SK-N-SH treated with all-trans-retinoic acid at 6 μM for 48 hours (cell line): ENCODE measurements at places on chromosomes 7 and 10.

GRCh38 chr10:129971381-129972144, 7.5 kb upstream of the EBF3 start:
- peak; percentile 89 for ATAC-seq

DNA sequence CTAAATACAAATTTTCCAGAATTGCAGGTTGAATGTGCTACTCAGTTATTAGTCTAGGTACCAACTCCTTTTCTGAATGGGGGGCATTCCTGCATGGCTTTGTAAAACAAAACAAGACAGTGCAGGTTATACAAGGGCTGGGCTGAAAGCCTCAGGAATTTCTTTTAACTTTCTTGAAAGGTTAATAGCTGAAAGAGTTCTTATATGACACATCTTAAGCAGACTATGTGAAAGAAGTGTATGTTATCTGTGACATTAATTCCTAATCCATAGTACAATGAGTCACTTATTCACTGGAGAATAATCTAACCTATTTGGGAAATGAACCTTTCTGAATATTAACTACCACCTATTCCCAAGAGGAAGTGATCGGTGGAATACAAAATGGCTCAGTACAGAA, 115.6 kb upstream of the FAM133B start:
- ATAC-seq: no peak

DNA sequence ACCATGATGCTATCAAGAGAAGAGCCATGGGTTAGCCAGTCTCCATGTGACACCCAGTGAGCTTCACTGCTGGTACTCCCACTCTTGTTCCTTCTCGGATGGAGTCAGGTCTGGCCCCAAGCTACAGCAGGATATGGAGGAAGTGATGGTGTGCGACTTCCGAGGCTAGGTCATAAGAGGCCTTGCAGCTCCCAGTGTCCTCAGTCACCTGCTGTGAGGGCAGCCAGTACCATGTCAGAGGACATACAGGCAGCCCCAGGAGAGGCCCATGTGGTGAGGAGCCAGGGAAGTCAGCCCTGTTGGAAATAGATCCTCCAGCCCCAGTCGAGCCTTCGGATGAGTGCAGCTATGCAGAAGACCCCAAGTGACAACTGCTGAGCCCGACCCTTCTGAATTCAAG, 237.0 kb downstream of the EBF3 start:
- no peak for ATAC-seq

- ATAC-seq: no peak
These were observed 186.4 kb downstream of the PLXDC2 start for GRCh38 chr10:20002657-20003056.

- ATAC-seq: no peak
These were observed 97.7 kb downstream of the ALOX5 start for GRCh38 chr10:45471531-45472310.

- ATAC-seq: no peak
These were observed 15.4 kb downstream of the SH2B2 start for GRCh38 chr7:102302025-102302424.

DNA sequence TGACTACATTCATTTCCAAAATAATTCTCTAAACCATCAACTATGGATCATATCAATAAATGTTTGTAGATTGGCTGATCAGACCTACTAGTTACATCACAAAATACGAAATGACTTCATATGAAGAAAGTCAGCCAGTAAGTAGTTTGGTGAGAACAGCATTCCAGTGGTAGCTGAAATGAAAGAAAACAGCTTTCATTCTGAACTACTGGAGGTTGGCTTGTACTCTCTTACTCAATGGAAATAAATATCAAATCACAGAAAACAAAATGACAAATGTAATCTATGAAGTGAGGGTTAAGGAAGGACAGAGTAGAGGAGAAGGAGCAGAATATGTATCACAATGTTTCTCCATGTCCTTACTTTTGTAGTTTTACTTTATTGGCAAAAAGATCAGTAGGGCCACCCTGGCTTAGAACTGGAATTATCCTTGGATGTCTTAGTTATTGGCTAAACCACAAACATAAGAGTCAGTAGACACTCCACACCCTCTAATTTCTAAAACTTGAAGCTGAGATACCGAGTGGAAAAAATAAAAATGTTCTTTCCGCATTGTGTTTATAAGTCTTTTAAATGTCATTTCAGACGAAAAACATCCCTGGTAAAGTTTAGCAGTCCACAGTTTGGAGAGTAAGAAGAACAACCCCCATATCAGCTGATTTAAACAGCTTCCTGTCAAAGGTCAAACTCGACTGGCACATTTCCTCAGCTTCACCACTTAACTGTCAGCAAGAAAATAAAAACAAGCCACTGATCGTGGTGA, 74.0 kb upstream of the DGKI start:
- ATAC-seq: no peak

DNA sequence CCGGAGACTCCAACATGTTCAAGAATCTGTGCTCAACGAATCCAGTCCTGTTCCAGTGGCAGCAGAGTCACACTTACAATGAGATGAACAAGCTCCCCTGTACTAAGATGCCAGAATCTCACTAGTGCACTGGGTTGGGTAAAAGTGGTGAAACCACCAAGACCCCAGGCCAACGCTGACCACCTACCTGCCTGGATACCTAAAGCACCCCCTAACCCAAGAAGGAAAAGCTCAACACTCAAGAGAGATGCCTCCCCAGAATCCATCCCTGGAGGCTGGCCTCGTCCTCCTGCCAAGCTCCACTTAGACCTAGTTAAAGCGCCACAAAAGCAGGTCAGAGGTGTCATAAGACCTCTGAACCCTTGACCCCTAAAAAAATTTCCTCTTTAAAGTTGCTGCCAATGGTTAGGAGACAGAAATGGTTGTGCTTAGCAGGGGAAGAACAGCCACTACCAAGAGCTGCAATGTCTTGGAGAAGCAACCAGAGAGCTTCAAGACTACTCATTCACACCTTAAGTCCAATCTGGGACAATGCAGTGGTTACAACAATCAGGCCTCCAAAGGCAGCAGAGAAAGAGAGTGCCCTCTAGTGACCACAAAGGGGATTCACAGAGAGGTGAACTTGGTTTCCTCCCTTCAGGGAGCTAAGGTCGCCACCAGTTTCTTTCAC, 94.6 kb upstream of the MACROH2A2 start:
- ATAC-seq: peak; percentile 87

GRCh38 chr10:60367024-60367423, 22.7 kb downstream of the ANK3 start:
- ATAC-seq: no peak

- no peak for ATAC-seq
These were observed 245.5 kb upstream of the STEAP1 start for GRCh38 chr7:89908736-89909135.
